NCI-H345 (cell line): ENCODE measurements at places on chromosomes 13 and 19.

DNA sequence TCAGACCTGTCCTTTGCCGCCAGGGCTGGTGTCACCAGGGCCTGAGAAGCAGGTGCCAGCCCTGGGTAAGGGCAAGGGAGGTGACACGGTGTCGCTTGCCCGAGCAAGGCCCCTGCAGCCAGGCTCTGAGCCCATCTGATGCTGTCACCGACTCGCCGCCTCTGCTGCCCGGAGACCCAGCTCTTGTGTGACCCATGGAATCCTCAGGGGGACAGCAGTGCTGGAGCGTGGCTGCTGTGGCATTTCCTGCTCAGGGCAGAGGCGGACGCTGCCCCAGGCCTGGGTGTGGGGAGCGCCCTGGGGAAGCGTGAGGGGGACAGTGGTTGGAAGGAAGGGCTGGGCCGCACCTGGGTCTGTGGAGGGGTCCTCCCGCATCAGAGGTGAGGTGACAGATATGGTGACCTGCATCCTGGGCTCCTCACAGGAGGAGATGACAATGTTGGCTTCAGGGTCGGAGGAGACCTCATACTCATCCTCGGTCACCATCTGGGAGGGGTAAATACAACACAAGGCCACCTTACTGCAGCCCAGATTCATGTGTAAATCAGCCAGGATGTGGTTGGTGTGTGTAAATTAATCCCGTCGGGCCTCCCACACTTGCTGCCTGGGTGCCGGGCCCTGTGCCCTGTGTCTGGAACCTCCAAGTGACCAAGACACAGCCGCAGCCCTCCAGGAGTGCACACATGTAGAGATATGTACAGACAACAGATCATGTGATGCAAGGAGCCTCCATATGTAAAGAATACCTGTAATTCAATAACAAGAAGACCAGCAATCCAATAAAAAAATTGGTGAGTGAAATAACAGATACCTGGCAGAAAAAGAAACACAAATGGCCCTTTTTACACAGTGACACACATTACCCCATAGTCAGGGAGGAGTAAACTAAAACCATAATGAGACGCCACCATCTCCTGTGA, 27.6 kb upstream of the MATK start:
- no peak for DNase-seq

DNA sequence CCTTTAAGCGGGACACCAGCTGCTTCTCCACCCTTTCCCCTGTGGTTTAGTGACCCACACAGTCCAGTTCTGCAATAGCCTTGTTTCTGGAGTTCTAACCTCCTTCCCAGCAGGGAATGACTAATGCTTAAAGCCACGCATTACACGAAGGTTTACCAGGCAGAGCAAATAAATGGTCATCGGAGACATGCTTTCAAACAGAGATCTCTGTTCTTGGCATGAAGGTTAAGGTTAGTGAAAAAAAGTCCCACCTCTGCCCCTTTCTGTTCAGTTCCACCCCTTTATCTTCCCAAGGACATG, 25.3 kb upstream of the MEDAG start:
- DNase-seq = no peak

GRCh38 chr13:66219506-66219905, 1010.6 kb downstream of the PCDH9 start:
- no peak for DNase-seq

DNA sequence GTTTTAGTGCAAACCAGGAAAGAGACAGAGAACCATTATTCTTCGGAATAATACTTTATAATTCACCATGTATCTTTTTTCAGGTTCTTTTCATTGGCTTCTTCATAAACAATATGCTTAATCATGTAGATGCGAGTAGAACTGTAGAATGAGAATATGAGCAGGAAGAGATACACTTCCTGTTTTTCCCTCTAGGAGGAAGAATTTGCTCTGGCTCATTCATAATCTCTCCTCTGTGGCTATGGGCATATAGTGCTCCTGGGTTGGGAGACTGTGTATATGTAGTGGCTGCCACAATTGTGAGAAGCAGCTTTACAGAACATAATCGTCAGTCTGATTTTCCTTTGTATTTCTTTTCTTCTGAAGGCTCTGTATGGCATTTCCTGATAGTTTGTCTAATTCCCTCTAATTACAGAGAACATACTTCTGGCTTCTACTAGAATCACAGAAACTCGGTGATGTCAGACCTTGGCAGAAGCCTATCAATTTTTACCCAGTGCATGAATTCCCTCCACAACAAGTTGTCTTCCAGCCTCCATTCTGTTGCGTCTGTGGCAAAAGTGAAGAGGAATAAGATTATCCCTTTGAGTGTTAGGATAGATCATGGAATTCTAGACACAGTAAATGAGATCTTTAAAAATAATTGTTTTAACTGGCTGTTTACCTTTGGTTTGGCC, 2.9 kb upstream of the DCLK1 start:
- DNase-seq = no peak

- DNase-seq = no peak
These were observed 138.1 kb upstream of the KL start for GRCh38 chr13:32878163-32878562.

DNA sequence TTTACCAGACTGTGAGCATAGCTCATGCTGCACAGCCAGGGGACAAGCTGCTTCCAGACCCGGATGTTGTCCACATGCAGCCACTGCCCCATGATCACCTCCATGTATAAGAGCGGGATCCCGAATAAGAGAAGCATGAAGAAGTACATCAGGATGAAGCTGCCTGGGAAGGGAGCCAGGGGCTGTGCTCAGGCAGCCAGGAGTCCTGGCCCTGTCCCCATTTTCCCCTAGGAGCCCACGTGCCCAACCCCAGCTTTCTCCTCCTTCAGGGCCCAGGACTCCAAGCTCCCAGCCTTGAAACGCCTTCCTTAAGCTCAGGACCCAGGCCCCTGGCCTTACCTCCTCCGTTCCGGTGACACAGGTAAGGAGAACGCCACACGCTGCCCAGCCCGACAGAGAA, 69.3 kb downstream of the SLC6A16 start:
- DNase-seq = no peak

DNA sequence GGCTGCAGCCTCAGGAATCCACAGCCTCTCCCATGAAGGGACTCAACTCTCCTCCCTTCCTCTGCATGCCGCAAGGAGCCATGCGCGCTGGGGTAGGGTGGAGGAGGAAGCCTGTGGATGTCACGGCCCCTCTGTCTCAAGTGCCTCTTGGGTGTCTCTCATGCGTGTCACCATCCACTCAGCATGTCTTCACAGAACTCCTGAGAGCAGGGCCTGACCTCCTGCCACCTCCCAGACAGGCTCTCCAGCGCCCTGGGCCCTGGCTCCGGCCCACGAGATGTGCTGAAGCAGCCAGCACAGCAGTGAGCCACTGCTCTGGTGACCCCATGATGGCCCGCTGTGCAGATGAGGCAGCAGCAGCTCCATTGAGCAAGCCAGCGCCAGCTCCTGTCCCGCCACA, 25.9 kb upstream of the SPACA7 start:
- no peak for DNase-seq

- no peak for DNase-seq
These were observed 806 bp downstream of the ZNF414 start for GRCh38 chr19:8513036-8513686.

DNA sequence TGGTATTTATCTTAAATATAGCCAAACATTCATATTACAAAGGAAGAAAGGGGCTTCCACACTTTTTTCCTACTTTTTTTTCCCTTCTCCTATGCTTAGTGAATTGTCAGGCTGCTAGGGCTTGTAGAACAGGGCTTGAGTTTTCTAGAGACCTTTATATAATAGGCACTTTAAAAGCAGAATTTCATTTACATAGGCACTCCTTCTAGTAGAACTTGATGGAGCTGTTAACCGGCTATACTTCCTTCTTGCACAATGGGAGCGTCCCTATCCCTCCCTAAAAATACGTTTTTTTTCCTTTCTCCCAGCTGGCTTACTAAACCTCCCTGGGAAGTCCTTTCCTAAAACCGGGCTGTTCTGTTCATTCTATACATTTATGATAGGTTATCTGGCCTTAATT, 1.1 kb downstream of the TRIM13 start:
- no peak for DNase-seq

GRCh38 chr13:24709186-24709913, 29.1 kb downstream of the ATP12A start:
- DNase-seq = no peak

DNA sequence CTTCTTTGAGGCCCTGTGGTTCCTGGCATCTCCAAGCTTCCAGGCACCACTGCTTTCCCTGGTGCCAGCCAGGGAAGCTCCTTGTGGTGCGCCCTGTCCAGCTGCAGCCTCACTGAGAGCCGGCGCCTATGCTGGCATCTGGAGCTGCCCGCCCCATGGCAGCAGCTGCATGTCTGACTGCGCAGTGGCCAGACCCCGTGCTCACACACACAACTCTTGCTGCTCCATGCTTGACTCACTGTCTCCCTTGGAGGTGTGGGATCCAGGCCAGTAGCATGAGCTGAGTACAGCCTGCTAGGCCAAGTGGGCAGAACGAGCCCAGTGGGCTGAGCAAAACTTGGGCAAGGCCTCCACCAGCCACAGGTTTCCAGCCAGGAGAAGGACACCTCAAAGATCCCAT, 11.5 kb upstream of the SUPT20H start:
- DNase-seq = no peak

GRCh38 chr19:14337510-14337909, 43.7 kb upstream of the ADGRE5 start:
- peak; percentile 7 for DNase-seq

GRCh38 chr13:100822871-100823443, 148.4 kb upstream of the TMTC4 start:
- DNase-seq = no peak

DNA sequence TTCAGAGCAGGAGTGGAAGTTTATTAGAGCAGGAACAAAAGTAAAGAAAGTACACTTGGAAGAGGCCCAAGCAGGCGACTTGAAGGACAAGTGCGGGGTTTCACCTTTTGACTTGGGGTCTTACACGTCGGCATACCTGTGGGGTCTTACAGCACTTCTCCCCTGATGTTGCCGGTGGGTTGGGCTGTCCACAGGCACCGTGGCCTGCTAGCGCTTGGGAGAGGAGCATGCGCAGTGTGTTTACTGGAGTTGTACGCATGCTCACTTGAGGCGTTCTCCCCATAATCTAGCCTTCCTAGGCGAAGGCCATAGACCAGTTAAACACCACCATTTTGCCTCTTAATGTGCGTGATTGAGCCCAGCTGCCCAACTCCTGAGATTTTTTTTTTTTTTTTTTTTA, 25.0 kb upstream of the PLEKHF1 start:
- DNase-seq = no peak

DNA sequence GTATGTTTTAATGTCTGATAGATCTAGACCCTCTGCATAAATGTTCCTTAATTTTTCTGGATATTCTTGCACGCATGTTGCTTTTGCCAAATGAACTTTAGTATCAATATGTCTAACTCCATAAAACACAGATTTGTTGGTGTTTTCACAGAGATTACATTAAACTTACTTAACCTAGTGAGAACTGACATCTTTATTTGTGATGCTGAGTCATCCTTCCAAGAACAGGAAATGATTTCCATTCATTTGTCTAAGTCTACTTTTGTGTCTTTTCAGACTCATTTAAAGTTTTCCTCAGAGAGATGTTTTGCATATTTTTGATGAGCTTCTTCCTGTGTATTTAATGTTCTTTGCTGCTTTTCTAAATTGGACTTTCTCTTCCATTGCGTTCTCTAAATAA, 184.0 kb downstream of the SLC7A1 start:
- no peak for DNase-seq

- peak; percentile 56 for DNase-seq
These were observed at the start of gene STRN4 for GRCh38 chr19:46746281-46747057. TSS of gene STRN4 (minus strand) at chr19:46746450. CDS start at chr19:46746430, 20 bp downstream.

DNA sequence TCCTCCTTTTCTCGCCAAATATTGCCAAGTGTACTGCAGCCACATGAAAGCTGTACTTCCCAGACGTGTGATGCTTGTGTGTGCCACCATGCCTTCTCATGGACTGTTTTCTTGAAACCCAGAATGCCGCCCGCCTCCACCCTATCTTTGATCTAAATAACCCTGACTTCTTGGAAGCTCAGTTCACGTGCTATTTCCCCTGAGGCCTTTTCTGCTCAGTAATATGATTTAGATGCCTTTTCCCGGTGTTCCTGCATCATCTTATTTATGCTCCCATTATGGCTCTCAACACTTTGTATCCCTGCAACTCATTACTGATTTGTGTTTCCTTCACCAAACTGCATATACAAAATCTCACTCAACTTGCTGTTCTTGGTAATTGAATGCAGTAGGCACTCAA, 116.1 kb downstream of the USP12 start:
- DNase-seq = no peak

- DNase-seq = no peak
These were observed 12.3 kb upstream of the ARL11 start for GRCh38 chr13:49615836-49616675.
